ENCODE measurements at places on chromosomes 7 and 10.

DNA sequence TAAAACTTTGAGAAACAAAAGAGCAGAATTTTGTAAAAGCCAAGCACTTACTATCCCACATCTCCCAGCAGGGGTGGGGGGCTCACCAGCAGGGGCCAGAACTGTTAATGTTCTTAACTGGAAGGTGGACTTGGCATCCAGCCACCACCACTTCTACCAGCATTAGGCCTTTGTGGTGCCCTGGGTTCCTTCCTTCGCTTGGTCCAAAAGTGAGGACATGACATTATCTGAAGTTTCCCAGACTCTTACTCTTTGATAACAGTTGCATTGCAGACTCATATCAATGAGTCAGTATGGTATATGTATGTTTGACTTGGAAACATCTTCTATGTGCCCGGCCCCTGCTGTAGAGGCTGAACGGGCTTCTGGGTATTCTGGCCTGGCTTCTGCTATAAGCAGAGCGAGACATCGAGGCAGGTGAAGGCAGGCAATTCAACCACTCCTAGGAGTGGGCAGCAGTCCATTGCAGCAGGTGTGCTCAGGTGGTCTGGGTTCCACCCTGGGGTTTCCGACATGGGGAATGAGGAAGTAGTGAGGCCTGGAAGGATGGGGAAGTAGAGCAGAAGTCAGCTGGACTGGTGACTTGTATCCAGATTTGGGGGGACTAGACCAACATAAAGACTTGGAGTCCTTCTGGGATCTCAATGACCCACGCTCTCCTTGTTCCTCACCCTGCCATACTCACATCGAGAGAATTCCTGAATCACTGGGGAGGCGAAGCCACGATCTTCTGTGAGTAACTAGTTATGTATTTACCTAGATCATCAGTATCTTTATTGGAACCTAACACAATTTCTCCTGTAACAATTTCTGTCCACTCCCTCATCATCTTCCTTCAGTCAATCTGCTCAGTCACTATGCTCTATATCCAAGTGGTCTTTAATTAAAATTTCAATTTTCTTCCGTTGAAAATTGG lies 4.1 kb downstream of the ZNF777 start:
- no peak for DNase-seq

DNA sequence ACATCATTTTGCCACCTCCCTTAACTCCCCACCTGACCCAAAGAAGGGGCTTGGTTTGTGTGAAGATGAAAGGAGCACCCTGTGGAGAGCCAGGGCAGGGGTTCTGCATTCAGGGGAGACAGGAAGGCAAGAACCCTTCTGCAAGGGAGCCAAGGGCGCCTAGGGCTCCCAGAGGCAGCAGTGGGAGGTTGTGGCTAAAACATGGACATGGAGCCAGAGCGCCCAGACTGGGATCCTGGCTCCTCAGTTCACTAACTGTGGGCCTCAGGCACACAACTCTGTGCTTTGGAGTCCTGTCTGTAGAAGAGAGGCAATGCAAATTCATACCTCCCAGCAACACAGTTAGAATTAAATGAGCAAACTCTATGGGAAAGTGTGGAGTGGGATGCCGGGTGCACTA lies 123.1 kb upstream of the MACROH2A2 start:
- DNase-seq = no peak

GRCh38 chr10:13989616-13990015 lies 341.1 kb downstream of the FRMD4A start:
- no peak for DNase-seq

DNA sequence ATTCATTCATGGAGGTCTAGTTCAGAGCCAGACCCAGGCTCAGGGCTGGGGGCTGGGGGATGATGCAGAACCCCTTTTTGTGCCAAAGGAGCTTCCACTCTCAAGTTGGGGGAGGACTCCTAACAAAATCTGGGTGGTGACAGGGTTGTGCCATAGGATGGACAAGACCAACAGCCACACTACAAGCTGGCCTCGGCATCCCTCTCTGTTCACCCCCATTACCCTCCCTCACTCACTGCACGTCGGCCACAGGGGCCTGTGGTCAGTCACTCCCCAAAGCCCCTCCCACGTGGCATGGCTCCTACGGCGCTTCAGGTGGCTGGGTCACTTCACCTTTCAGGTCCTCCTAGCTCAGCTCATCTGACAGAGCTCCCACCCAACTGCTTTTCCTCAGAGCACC lies 348.7 kb upstream of the ZMIZ1 start:
- DNase-seq = no peak

DNA sequence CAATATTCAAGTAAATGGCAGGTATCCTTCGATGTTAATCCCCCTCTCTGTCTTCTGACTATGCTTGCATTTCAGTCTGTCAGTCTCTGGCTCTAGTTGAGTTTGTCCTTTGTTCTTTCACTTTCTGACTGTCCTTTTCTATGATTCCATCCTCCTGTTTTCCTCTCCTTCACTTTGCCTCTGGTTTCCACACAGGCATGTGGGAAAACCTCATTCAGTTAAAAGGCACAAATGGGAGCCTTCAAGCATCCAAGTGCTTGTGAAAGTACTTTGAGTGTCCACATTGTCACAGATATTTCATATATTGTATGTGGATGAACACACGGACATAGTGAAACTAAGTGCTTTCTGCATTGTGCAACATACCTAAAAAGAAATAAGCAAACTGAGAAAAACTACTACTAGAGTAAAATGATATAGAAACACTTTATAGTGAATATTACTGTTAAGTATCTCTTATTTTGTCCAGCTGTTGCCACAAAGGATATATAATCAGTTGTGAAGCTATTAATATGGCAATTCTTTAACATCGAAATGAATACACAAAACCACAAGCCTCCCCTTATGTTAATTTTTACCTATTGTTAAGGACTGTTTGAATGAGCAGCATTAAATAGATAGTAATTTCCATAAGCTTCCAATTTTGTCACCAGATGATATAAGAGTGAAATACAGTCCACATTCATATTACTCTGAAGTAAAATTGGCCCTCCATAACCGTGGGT lies 71.7 kb downstream of the NRBF2 start:
- DNase-seq = no peak

GRCh38 chr10:43681220-43681619 lies 32.5 kb upstream of the ZNF32 start:
- no peak for DNase-seq

GRCh38 chr7:25842201-25842733 lies 309.7 kb upstream of the NFE2L3 start:
- no peak for DNase-seq

GRCh38 chr7:94115316-94115715 lies 111.2 kb upstream of the BET1 start:
- DNase-seq = peak; percentile 67

DNA sequence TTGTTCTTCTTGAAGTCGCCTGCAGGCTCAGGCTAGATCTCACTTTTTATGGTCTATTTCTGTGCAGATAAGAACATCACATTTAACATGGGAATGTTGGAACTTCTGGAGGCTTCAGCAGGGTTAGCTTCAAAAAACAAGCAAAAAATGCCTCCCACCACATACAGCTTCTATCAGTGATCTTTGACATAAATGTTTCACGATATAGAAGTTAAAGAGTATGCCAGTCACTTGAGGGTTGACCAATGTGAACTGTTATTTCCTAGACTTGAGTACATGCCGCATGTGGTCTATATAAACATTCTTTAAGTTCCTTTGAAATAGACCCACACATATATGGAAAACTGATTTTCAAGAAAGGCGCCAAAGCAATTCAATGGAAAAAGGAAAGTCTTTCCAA lies 219.2 kb upstream of the KLF14 start:
- no peak for DNase-seq

DNA sequence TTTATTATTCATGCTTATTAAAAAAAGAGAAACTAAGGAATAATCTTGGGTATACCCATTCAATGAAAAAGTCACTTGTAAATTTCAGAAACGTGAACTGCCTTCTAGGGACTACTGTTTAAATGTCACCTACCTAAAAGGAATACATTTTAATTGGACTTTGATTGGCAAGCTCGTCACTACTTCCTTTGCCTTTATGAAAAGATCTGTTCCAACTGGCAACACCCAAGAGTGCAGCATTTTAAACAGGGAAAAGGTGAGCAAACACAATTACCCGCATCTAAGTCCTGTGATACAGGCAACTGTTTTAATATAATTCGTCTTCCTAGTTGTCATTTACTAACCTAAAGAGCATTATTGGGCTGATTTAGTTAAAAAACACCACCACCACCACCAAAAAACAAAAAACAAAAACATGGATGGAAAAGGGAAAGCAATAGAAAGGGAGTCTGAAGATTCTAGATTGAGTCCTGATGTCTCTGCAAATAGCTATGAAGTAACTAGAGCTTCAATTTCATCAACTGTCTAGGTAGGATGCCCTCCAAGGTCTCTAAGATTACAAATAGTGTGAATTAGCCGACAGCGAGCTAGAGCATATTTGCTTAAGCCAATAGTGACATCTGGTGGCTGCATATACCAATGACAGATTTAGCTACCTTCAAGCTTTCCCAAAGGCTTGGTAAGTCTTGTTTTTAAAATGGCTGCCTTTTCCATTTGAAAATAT lies 33.8 kb upstream of the ICA1 start:
- peak; percentile 84 for DNase-seq

DNA sequence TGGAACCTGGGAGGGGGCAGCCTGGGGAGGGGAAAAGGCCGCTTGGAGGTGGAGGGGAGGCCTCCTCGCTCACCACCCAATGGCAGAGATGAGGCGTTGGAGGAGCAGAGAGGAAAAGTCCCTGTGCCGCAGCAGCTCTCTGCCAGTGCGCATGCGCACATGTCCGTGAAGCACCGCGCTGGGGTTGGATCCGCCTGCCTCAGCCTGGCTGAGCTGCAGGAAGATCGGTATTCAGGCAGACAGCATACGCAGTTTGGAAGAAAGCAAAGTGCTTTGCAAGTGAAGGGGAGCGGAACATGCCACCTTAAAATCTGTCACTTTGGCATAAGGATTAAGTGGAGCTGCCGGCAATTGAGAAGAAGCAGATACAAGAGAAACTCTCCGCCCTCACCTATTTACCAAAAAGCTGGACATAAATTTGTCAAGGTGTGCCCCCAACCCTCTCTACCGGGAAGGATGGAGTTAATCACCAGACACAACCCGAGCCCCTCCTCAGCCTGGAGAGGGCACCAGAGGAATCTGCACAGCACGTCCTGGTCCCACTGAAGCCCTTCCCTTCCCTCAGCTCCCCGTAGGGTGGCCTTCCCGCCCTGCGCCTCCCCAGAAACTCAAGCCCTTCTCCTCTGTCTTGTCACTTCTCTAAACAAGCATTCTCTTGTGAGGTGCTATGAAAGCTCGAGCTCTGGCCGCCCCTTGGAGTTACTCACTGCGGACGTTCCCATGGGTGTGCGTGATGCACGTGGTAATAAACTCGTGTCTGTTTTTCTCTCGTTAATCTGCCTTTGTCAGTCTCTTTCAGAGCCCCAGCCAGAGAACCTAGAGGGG lies 32.2 kb upstream of the TMEM72 start:
- peak; percentile 83 for DNase-seq

DNA sequence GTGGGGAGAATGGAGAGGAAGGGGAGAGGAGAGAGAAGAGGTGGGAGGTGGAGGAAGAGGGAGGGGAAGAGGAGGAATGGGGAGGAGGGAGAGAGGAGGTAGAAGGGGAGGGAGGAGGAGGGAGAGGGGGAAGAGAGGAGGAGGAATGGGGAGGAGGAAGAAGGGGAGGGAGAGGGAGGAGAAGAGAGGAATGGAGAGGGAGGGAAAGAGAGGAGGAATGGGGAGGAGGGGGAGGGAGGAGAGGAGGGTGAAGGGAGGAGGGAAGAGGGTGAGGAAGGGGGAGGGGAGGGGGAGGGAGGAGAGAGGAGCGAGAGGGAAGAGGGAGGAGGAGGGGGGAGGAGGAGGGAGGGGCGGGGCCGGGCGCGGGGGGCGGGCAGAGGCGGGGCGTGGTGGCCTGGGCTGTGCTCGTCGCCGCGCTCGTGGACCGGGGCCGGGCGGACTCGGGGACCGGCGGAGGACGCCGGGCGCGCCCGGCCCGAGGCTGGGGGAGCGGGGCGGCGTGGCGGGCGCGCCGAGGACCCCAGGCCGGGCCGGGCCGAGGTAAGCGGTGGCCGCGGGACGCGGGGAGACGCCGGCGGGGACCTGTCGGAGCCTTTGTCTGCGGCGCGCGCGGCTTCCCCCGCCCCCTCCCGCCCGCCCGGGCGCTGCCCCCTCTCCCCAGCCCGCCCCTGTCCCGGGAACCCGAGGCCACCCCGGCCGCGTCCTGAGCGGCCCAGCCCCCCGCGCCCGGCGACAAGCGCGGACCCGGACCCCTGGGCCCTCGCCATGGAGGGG lies at the start of gene SLC29A4:
TSS of gene SLC29A4 (plus strand) at position 401 of the 774 bp plus-strand sequence. CDS start 4,874 bp downstream, outside the sequence.
- DNase-seq = no peak

DNA sequence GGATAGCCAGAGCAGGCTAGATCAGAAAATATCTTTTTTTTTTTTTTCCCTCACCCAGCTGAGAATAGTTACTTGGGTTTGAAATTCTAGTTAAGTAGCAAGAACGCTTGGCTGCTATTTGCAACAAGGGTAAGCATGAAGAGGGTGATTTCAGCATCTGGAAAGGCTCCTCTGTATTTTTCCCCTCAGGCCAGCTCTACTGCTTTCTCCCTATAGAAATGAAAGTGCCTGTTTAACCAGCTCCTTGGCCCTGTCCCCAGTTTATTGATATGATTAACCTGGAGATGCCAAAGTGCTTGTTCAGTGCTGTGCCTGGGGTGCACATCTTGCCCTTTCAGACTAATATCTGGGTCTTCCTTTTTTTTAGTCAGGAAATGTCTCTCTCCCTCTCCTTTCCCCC lies 37.1 kb downstream of the AP3M1 start:
- peak; percentile 26 for DNase-seq

DNA sequence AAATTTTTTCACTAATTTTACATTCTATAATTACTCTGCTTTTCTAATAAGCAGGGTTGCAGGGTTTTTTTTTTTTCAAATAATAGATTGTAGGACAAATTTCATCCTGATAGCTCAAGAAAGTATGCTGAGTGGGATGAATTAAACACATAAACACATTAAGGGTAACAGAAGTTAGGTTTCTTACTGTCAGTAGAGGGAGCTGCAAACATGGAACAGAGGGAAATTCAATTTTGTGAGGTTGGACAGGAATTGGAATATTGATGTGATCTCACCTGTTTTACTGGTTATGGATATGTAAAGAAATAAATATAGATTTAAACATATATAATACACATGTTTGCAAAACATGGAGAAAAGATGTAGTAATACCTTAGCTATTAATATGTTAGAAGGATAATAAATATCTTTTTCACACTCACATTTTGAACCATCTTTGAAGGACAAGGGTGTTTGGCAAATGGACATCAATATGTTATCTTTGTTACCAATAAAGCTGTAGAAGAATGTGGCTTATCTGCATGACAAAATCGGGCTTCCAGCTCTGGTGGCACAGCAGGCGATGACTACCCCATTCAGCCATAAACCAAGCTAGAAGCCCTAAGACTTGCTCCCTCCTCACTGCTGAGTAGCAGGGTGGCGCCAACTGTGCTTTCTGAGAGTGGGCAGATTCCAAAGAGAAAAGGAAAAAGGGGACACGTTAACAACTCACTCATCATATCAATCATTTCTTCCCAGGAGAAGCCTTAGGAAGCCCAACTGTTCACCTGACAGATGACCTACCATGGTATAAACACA lies 1257.4 kb downstream of the GATA3 start:
- DNase-seq = peak; percentile 1

DNA sequence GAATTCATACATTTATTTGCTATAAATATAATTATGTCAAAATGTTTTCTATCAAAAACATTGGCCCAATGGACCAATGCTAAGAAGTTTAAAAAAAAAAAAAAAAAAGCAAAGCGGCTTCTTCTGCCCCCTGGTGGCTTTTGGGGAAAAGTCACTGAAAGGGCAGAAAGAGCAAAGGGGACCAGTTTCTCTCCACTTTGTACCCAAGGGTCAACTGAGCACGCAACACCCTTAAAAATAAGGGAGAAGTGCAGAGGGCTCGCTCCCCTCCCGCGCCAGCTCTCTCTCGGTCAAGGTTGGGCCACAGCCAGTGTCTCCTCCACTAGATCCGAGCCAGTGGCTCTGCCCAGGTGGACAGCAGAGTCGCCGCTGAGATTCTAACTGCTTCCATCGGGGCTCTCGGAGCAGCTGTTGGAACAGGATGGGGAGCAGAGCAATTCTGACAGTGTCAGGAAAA lies 136.4 kb upstream of the FGFR2 start:
- DNase-seq = peak; percentile 7
